ENCODE measurements at places on chromosomes 7 and 10.

- DNase-seq: no peak
These were observed 699.6 kb downstream of the GRID1 start for GRCh38 chr10:85666987-85667386.

- no peak for DNase-seq
These were observed 23.3 kb upstream of the HSPA12A start for GRCh38 chr10:116765648-116766081.

DNA sequence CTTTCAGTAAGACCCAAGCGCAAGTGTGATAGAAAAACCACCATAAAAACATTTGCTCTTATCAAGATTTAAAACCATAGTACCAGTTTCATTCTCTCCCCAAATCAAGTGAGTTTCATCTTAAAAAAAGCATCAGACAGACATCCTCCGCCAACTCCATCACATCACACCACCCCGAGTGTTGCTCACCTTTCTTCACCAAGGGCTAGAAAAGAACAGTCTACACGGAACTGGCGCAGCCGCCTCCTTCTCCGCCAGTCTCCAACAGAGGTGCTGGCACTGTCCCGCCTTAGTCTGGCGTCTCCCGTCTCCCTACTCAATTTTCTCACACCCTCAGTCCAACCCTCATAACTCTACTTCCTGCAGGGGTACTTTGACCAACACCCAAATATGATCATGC is 46.9 kb upstream of the WIPI2 start:
- DNase-seq: no peak

DNA sequence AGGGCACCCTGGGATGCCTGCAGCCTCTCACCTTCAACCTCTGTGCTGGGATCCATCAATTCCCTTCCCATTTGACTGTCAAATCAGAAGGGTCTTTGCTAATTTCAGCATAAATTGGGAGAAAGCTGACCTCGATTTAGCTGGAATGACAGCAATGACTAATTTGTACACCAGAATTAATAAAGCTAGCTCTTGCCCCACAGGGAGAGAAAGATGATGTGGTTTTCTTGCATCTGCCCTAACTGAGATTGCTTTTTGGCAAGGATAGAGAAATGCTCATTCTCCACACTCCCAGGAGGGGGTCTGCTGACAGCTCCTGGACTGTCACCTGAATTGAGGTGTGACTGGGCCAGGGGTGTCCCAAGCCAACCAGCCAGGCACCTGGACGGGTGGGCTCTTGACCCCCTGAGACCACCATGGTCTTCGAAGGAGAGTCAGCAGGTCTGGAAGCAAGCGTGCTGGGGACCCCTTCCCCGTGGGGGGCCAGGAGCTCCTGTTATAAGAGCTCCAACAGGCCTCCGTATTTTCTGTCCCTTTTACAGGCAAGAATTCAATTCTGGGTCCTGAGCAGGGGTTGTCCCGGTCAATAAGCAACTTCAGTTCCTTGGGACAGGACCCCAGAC is 42.1 kb downstream of the RBM17 start:
- no peak for DNase-seq

DNA sequence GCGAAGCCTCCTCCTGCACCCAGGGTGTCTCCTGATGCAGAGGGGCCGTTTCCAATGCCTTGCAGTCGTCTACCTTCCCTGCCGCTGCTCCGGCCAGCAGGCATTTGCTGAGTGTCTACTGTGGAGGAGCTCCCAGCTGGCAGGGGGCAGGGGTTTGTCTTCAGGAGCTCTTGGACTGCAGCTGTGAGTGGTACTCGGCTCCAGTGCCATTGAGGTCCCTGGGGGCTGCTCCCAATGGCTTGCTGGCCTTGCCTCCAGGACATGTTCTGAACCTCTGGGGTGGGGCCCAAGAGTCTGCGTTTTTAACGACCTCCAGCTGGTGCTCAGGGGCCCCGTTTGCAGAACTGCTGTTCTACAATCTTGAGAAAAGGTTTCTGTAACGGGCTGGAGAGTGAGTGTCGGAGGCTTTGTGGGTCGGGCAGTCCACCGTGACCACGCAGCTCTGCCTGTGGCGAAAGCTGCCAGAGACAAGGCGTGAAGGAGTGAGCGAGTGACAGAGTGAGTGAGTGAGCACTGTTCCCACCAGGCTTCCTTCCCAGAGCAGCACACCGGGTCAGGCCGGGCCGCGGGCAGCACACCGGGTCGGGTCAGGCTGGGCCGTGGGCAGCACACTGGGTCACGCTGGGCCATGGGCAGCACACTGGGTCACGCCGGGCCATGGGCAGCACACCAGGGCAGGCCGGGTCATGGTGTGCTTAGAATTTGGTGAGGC is 520.2 kb downstream of the PTPRN2 start:
- no peak for DNase-seq

GRCh38 chr7:16369855-16370254 is 51.5 kb downstream of the CRPPA start:
- DNase-seq: no peak

DNA sequence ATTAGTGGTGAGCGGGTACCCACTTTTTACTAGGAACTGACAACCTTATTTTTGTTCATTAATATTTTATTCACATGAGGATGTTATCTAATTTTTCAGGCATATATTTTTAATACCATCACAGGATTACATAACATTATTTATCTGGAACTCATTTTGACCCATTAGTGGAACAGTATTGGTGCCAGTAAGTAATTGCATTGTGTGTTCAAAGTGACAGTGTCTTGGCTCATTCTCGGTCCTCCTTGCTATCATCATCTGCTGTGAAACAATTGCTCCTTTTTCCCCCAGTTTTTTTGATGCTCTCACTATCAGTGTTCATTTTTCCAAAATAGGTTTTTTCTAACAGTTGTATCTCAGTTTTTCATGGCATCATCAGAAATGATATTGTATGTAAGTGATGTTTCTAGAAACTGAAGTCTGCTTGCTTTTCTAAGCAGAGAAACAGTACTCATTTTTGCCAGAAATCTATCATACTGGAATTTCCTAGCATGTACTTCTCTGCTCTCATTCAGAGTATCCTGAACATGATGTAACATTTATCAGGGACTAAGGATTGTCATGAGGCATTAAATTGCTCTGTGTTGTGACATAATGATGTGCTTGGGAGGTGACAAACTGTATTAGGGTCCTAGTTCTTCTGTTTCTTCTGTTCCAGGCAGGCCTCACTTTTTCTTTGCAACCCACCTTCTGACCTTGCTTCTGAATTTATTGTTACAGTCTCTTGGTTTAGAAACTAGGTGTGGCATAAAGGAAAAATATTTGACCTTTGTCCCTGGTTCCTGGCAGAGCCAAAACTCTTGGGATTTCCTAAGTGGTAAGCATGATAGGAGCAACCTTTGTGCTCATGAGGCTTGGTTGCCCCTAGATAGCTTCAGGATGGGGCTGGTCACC is 4.2 kb downstream of the NUB1 start:
- no peak for DNase-seq

GRCh38 chr10:86262688-86263181 is 103.9 kb downstream of the GRID1 start:
- DNase-seq: no peak

DNA sequence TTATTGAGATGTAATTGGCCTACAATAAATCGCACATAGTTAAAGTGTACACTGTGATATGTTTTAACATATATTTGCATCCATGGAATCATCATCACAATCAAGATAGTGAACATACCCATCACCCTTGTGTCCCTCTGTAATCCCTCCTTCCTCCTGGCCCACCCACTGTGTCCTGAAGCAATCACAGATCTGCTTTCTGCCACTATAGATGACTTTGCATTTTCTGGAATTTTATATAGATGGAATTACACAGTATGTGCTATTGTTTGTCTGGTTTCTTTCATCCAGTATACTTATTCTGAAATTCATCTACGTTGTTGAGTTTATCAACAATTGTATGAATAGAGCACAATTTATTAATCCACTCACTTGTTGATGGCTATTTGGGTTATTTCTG is 181.3 kb downstream of the SNX10 start:
- DNase-seq: no peak

- peak; percentile 41 for DNase-seq
These were observed 23.8 kb upstream of the AHR start for GRCh38 chr7:17274551-17275245.

GRCh38 chr10:17737027-17737965 is 14.7 kb upstream of the TMEM236 start:
- peak; percentile 46 for DNase-seq

DNA sequence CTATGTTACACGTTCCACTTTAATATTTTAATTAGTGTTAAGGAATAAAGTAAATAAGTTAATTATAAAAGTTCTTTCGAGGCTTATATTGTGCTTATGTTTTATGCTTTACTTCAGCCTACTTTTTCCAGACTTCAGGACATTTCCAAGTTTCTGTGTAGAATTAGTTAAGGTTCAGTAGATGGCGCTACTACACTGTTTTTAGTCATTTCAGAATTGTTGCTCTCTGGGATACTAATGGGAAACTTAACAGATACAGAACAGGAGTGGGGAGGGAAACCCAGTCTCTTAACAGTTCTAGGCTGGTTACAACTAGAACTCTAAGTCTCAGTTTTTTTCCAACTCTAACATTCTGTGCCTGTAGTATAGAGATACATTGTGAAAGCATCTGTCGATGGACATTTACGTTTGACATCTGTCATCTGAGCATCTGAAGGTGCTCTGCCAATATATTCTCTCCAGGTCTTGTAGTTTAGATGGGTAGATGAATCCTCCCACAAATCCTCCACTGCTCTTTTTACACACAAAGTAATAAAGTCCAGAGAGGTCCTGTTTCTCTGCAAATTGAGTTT is 56.8 kb upstream of the FAM171A1 start:
- peak; percentile 42 for DNase-seq

- DNase-seq: no peak
These were observed 4.9 kb upstream of the ZFYVE27 start for GRCh38 chr10:97732052-97732359.
